Right forelimb (tissue), 1 donor: ENCODE measurements at places on chromosomes 4 and X.

- DNase-seq: no peak
Measured at GRCh38 chrX:136255541-136255940, 4.3 kb upstream of the MAP7D3 start.

DNA sequence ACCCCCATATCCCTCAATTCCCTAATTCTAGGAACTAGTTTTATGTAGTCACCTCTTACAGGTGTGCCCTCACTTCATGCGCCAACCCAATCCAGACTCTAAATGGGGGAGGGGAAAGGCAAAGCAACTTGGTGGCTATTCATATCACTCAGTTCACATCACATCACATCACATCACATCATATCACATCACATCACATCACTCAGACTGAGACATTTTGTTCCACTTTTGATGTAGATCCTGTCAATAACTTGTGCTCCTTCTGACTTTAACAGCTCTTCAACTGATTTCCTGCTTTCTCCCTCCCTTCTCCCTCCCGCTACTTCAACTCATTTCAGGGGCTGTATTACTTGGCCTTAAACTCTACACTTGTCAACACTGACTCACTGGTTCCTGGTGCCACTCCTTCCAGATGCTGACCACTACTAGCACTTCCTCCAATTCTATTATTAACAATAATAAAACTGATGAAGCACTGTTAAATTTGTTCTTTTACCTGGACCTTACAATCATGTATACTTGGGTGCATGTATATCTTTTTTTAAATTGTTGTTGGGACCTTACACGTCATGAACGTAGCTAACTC lies 29.1 kb upstream of the PLS3 start:
- no peak for DNase-seq

DNA sequence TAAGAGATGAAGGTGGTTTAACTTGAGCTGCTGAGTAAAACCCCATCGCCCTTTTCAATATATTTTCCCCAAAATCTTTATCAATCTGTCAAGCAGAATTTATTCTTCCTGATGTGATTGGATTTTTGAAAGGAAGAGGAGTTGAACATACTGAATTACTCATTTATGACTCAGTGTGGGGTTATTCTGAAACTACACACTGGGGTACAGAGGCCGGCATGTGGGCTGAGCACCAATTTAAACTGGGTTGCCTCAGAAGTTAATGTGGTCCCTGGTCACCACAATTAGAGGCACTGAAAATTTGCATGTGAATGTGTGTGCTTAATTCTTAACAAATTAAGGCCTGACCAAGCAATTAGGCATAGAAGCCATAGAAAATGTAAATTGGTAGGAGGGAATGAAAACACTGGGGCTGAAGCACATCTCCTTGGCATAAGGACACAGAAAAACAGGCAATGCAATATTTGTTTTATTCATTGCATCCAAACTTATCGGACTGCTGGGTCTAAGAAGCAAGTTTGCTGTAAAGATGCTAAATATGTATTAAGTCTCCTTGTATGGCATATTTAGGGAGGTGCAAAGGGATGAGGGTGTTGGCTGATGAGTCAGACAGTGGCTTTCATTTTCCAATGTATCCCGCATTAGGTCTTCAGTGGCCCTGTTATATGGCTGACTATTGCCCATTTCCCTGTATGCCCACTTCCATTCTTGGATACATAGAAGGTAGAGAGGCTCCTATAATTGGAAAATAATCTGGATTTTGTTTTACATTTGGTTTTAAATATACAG lies 170.9 kb downstream of the IL15 start:
- DNase-seq: no peak

DNA sequence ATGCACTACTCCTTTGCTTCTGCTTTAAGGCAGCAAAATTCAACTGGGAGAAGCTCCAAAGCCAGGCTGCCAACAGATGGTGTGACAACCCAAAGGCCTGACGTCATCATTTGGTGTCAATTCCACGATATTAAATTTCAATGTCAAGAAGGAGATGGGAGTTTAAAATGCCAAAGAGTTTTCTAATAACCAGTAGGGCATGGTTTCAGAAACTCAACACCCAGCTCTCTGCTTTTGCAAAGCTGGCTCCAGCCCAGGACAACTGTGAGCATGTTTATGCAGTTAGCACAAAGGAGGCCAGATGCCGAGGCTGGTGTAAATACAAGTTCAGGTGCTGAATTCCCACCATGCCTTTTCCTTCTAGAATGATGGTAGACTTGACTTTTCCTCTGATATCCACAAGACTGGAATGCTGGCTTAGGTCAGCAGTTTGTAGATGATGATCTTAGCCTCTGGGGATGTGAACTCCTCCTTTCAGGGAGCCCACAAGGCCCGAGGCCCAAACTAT lies 67.3 kb downstream of the AFAP1 start:
- peak; percentile 78 for DNase-seq

- DNase-seq: no peak
Measured at GRCh38 chrX:40950546-40950945, 134.7 kb upstream of the USP9X start.

GRCh38 chr4:105474099-105474518 lies 247 bp upstream of the PPA2 start:
- DNase-seq: peak; percentile 92

DNA sequence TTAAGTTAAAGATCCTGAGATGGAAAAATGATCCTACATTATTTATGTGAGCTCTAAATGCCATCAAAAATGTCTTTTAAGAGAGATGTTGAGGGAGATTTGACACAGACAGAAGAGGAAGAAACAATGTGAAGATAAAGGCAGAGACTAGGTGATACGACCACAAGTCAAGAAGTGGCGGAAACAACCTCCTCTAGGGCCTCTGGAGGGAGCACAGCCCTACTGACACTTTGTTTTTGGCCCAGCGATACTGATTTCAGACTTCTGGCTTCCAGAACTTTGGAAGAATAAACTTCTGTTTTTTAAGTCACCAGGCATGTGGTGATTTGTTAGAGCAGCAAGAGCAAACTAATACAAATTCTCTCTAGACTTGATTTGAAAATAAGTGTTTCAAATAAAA lies 1216.1 kb downstream of the FSTL5 start:
- no peak for DNase-seq

GRCh38 chrX:40960041-40960440 lies 125.2 kb upstream of the USP9X start:
- DNase-seq: no peak

DNA sequence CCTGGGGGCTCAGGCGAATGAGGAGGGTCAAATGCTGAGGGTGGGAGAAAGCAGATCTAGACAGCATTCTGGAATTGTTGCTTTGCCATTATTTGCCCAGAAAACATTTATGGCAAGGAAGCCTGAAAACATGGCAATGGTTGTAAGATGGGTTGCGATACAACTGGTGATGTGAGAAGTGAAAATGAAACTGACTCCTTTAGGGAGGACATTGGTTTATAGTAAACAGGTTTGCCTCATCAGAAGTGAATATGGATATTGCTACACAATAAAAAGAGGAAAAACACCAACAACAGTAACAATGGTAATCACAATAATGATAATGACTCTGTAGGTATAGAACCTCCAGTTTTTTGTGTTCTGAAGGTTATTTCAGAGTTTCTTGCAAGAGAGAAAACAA lies 107.0 kb upstream of the TBC1D9 start:
- DNase-seq: no peak

GRCh38 chrX:153692003-153692402 lies 4.3 kb downstream of the SLC6A8 start:
- DNase-seq: no peak

DNA sequence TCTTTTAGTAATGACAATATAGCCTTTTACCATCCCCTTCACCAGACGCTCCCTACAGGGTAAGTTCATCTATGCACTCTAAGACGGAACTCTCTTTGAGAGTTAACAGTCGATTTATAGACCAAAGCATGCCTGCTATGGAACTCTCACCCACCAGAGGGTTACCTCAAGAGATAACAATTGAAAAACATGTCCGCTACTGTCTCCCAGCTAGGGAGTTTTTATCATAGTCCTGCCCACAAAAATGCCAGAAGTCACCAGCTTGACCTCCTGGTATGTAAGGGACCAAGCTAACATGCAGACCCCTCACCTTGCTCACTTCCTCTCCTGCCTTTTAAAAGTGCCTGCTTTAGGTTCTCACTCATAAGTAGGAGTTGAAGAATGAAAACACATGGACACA lies 16.7 kb upstream of the YTHDC1 start:
- no peak for DNase-seq

DNA sequence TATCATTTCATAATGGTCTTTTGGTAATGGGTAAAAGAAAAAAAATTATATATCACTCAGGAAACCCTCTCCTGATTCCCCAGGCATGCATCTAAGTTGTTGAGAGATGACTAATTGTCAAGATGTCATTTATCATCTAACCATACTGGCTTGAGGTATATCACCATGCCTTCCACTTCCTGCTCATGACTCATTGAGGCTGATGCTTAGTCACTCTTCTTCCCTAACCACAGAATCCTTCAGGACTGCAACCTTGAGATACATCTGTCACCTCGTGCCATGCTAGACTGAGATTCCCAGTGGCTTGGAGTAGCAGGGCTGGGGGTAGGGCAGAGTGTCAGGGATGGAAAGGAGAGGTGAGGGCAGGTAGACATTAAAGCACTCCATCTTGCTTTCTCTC lies 782.5 kb upstream of the INTU start:
- DNase-seq: no peak

DNA sequence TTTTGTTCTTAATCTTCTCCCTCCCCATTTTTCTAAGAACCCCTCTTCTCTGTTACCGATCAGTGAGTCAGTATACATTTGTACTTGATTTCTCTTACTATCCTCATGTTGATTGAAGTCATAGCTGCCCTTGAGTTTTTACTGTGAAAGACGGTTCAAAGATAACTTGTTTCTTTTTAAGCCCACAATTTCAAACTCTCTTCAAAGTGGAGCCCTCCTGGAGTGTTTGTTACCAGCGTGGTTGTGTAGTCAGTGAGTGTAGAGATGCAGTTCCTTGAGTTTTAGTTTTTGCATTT lies 7.9 kb downstream of the PPP1R3F start:
- no peak for DNase-seq

GRCh38 chr4:119210775-119211174 lies 1.7 kb upstream of the USP53 start:
- no peak for DNase-seq

GRCh38 chrX:97189668-97190067 lies 306.0 kb downstream of the RPA4 start:
- no peak for DNase-seq

DNA sequence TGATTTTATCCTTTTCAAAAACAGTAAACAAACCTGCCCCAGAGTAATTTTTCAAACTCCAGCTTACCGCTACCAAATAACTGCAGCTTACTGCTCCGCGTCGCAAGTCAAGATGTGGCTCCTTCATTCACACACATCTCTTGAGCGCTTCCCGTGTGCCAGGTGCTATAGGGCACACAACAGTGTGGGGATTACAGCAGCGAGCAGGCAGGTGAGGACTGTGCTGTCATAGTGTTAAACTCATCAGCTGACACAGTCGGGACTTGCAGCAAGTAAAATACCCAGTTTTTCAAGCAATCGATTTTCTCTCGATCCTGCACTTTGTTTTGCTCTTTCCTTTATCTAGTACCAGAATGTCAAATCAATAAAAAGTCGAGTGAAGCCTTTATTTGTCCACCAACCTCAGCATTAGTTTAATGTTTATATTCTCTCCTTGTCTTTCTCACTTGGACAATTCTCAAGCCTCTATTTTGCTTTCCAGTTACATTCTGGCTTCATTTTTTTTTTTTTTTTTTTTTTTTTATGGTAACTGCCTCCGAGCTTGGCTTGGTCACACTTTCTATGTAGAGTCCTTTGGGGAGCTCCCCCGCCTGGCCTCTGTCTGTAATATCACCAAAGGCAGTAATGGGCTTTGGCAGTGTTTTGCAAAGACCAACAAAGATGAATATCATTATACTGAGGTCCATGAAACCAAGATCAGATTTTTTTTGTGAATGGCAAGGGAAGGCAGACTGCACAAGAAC lies 8.3 kb upstream of the ASB5 start:
- DNase-seq: no peak

DNA sequence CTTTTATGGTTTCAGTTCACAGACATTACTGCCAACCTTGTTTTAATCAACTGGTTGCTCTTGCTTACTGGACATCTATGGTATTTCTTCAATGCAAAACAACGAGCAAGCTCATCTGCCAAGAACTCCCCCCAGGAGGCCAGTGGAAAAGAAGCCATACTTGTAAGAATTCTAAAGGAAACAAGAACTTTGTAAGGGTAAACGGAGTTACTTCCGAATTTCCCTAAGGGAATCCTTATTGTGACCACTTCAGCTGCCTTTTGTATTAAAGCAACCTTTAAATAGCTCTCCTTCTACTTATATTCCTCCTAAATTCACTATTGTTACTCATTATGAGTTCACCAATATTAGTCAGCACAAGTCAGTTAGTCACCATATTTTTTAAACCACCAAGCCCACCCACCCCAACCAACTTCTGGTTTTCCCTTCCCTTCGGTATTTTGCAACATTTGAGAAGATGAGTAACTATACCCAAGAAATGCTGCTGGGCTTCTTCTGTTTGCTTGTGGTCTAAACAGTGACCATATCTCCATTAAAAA lies 602.8 kb upstream of the DIPK2B start:
- no peak for DNase-seq

GRCh38 chrX:136047969-136048368 lies 62.7 kb downstream of the SLC9A6 start:
- no peak for DNase-seq

- no peak for DNase-seq
Measured at GRCh38 chrX:56833626-56834025, 104.6 kb downstream of the NBDY start.

DNA sequence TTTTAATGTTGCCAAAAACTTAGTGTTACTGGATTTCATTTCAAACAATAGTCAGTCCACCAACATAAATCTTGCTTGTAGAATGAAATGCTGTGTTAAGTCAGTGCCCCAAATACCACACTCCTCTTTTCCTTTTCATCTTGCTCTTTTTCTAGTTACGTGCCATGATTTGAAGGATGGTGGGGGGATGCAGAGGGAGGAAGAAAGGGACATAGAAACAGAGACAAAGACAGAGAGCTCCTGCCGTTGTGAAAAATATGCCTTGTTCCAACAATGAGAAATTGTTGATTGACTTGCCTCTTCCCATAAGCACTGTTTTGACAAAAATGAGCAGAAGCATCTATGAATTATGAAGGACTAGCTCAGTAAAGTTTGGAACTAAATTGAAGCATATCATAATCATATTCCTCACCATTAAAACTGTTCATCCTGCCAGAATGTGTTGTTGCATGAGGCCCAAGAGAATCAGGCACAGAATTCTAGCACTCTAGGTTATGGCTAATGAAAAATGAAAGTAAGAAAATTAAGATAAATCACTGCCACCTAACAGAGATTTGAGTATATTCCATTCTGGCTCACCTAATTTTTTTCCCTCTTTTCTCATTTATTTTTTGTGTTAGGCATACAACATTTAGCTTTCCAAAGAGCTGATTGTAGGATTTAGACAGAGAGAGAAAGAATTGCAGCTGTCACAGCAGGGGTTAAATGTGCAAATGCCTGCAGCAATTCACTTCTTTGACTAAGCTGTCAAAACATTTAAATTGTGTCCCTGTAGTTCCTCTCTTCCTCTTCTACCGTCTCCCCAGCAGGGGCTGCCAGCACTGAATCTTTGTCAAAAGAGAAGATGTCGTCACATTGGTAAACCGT lies 111.6 kb upstream of the PTPN13 start:
- DNase-seq: no peak

- no peak for DNase-seq
Measured at GRCh38 chr4:66855956-66856355, 689.3 kb downstream of the CENPC start.

- DNase-seq: no peak
Measured at GRCh38 chrX:20059467-20060128, 57.1 kb downstream of the MAP7D2 start.
